Astrocyte (in vitro differentiated cells and primary cell): ENCODE measurements at places on chromosomes 16 and 17. TPM values are rescaled to one million over a fixed set of nuclear protein-coding genes. Genes with fewer than 3 reads are reported as not detected.

The TIGD7 gene
- 4.4 and 4.5 TPM in 2 replicates for total RNA-seq

The ZPBP2 gene
- total RNA-seq: not detected in 2 replicates

The DNASE1 gene
- total RNA-seq: 16.2 and 16.9 TPM in 2 replicates

The ZG16B gene
- not detected in 2 replicates for total RNA-seq

The CCR7 gene
- total RNA-seq: not detected in 2 replicates
